ENCODE measurements at places on chromosomes 1 and 21.

- DNase-seq: no peak
Observed at GRCh38 chr1:101820071-101820470, 176.7 kb downstream of the OLFM3 start.

DNA sequence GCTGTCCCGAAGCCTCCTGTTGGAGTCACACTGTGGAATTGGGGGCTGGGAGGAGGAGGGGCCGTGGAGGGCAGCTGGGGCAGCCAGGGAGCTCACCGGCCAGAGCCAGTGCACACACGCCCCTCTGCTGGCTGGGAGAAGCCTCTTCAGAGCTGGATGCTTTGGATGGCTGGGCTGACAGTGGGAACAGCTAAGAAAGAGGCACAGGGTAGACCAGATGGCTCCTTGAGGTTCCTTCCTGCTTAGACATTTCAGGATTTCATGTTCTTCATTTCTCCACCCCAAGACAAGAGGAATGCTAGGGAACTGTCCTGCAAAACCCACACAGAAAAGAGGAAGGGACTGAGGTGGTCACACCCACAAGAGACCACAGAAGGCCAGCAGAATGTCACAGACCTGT lies 254.8 kb upstream of the VAMP3 start:
- DNase-seq: no peak

- no peak for DNase-seq
Observed at GRCh38 chr21:38742580-38743260, 63.0 kb upstream of the ETS2 start.

GRCh38 chr1:221845650-221846371 lies 103.9 kb upstream of the DUSP10 start:
- DNase-seq: no peak

Measured in stimulated activated CD4-positive, alpha-beta T cell treated with anti-CD3 and anti-CD28 coated beads, Interleukin-12 subunit alpha, Interleukin-12 subunit beta, amount 100 ng/mL, for 48 hours (primary cell).